ENCODE measurements at places on chromosomes 1 and 21.

- DNase-seq: no peak
Measured at GRCh38 chr1:88877382-88877825, 14.0 kb downstream of the GTF2B start.

DNA sequence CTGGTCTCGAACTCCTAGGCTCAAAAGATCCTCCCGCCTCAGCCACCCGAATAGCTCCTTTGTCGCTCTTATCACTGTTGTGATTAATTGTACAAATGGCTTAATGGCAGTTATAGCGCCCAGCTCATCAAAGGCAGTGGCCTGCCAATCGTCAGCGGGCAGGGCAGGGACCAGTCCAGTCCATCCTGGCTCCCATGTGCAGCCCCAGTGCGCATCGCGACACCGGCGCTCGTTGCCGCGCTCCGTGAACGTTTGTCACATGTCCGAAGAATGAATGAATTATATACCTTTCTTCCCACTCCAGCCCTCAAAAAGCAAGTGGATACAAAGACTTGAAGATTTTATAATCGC is 18.4 kb downstream of the MTX1 start:
- DNase-seq: no peak

- DNase-seq: no peak
Measured at GRCh38 chr1:25744140-25744581, 55.8 kb upstream of the SELENON start.

- no peak for DNase-seq
Measured at GRCh38 chr1:94801919-94802546, 18.1 kb upstream of the SLC44A3 start.

DNA sequence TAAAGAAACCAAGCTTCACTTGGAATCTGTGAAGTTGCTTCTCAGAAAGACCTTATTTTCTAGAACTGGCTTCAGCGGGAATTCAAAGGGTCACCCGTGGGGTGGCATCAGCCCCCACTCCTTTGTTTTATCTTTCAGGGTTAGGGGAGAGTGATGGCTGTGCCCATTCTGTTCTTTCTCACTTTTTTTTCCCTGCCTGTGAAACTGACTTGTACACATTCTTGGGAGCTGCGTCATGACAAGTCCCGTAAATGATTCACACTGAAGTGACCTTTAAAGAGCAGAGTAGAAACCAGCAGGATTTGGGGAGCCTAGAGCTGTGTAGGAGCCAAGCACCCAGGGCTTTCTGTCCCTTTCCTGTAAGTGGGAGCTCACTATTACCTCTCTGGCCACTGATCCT is 43.8 kb downstream of the SLC44A3 start:
- no peak for DNase-seq

- no peak for DNase-seq
Measured at GRCh38 chr1:26482921-26483320, 10.7 kb downstream of the HMGN2 start.

GRCh38 chr1:229768232-229768631 is 142.2 kb downstream of the URB2 start:
- peak; percentile 72 for DNase-seq

- no peak for DNase-seq
Measured at GRCh38 chr1:79430437-79430836, 423.9 kb upstream of the ADGRL4 start.

DNA sequence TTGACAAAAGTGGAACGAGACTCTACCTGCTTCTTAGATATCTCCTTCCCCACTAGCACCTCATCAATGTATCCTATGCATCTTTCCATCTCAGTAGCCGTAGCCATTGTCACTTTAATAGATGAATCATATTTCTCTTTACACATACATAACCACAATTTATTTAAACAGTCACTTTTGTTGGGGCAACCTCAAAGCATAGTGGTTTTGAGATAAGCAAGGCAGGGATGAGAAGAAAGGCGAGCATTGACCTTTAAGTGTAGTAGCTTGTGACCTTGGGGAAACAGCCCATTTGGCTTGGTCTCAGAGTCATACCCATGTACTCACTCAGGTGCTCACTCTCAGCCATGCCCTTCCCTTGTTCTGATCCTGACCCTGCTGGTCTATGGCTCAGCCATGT is 260.1 kb downstream of the C1orf94 start:
- DNase-seq: no peak

DNA sequence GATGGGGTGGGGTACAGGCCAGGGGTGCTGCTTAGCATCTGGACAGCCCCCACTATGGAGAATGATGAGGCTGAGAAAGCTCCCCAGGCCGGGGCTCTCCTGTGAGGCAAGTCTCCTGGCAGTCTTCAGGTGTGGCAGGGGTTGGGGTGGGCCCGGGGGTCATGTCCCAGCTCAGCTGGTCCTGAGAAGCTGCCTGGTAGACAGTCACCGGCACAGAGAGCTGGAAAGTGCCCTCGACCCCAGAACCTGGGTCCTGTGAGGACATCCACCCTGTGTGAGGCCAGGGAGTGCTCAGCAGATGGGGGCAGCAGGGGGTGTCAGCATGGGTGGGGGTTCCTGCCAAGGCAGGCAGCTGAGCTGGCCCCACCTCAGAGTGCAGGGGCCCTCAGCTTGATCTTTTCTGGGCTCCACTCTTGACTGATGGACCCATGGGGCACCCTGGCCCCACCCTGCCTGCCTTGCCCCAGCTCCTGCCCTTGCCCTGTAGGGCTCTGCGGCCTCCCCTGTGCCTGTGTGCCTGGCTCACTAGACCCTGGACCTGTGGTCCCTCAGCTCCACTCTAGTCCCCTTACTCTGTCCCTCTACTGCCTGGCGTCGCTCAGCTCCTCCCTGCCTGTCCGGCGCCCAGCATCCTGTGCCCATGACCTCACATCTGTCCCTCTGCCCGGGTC is 5.8 kb downstream of the IBA57 start:
- DNase-seq: no peak

- no peak for DNase-seq
Measured at GRCh38 chr1:17287130-17287776, 20.7 kb upstream of the PADI4 start.

- no peak for DNase-seq
Measured at GRCh38 chr1:29948581-29948980, 712.3 kb downstream of the PTPRU start.

GRCh38 chr1:239123260-239123659 is 263.1 kb upstream of the CHRM3 start:
- no peak for DNase-seq

GRCh38 chr21:40208948-40209345 is 341.7 kb downstream of the PCP4 start:
- DNase-seq: peak; percentile 92

- DNase-seq: no peak
Measured at GRCh38 chr1:10106756-10107475, 74.2 kb downstream of the UBE4B start.

- no peak for DNase-seq
Measured at GRCh38 chr1:65525266-65526048, 105.0 kb downstream of the LEPR start.

DNA sequence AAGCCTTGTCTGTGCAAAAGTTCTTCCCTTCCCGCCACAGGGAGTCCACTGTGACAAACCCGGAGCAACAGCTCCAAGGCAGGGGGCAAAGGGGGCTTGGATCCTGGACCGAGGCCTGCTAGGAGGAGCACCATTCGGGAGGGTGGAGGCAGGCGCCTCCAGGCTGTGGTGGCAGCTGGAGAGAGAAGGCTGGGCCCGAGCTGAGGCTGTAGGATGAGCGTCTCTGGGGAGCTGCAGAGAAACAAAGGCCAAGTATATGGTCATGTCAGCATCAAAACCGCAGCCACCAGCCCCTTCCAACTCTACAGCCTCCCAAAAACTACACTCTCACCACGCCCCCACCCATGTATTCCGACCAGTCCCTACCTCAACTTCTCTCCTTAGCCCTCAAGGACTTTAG is 579 bp downstream of the SH3BP5L start:
- DNase-seq: no peak

DNA sequence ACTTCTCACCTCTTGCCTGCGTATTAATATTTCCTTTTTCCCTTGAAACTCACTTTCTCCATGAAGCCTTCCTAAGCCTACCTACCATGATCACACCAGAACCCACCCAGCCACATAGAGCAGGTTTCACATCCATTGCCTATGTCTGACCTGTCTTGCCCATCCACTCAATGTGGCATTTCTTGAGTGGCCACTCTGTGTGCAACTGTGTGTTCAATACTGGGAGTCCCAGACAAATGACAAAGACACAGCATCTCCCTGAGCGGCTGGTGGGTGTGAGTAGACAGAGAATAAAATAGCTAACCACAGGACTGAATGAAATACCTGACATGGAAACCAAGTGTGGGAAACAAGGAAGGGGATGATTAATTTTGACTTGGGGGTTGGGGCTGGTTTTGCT is 3.1 kb downstream of the PTGFRN start:
- no peak for DNase-seq

DNA sequence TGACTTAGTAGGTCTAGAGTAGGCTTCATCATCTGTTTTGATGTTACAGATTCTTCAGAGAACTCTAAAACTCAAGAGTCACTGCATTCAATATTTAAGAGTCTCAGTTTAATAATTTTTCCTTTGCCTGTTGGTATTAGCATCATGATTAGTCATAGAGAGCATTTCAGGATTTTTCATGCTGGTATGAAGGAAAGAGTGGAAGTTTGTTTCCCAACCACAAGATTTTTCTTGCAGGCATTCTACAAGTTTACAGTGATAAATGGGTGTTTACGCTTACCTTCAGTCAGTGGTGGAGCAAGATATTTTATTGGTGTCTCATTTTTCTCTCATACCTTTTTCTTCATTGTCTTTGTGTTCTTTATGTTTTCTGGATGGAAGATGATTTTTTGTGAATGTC is 58.4 kb upstream of the MYOCOS start:
- DNase-seq: no peak

GRCh38 chr21:44874240-44874496 is 678 bp upstream of the PTTG1IP start:
- no peak for DNase-seq

DNA sequence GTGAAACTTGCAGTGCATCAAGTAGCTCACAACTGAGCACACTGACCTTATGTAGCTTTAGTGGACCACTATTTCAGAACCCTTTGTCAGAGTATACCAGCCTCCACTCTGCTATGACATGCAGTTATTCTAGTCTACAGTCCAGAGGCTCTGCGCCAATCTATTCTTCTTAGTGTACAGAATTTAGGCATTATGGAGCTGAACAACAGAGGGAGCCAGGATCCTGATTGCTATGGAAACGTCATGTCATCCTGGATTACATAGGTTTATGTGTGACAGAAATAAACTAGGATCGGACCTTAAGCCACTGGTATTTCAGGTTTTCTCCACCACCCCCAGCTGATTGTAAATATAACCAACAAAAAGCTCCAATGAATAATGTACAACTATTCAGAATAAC is 48.1 kb upstream of the EEIG2 start:
- DNase-seq: no peak

DNA sequence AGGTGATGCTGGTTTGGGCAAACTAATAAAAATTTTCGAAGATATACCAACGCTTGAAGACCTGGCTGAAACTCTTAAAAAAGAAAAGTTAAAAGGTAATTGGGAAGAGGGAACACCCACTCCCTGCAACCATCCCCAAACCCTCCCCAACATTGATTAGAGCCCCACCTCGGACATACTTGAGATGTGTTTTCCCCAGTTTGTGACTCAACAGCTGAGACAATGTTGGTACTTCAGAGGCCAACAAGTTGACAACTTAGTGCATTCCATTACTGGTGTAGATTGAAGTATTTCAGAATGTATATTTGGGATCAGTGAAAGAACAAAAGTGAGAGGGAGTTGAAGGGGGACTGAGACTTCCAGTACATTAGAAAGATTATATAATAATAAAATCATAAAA is 5.1 kb downstream of the IFI16 start:
- no peak for DNase-seq

DNA sequence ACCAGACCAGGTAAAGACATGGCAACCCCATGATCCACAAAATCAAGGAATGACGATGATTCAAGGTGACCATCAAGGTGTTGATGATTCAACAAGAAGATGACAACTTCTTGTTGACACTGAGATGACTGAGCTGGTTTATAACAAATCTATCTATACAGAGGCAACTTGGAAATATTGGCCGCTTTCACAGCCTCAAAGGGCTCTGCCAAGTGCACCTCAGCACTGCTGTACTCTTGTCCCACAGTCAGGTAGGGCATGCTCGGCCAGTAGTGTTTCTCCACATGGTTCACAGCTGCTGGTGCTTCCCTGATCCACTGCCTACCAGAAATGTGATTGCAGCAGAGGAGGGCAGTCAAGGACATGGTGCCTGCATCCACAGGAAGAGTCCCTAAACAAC is 125.2 kb upstream of the SYT6 start:
- no peak for DNase-seq

GRCh38 chr1:231781892-231782291 is 155.3 kb downstream of the DISC1 start:
- DNase-seq: no peak

DNA sequence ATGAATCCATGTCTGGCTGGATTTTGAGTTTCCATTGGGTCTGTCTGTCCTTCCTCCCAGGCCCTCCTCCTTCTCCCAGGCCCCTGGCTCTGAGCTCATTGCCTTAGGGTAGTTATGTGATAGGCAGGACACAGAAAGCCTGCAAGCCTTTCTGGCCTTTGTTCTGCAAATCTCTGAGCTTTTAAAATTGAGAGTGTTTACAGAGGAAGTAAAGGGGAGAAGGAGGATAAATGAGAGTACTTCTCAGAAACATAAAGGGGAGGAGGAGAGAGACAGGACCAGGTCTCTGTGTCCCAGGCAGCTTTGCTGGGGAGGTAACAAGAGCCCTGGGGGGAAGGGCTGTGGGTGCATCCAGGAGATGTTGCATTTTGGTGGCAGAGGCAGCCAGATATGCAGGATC is 126.7 kb downstream of the FOXD2 start:
- DNase-seq: no peak

GRCh38 chr1:161743231-161743630 is 6.4 kb upstream of the DUSP12 start:
- DNase-seq: no peak

DNA sequence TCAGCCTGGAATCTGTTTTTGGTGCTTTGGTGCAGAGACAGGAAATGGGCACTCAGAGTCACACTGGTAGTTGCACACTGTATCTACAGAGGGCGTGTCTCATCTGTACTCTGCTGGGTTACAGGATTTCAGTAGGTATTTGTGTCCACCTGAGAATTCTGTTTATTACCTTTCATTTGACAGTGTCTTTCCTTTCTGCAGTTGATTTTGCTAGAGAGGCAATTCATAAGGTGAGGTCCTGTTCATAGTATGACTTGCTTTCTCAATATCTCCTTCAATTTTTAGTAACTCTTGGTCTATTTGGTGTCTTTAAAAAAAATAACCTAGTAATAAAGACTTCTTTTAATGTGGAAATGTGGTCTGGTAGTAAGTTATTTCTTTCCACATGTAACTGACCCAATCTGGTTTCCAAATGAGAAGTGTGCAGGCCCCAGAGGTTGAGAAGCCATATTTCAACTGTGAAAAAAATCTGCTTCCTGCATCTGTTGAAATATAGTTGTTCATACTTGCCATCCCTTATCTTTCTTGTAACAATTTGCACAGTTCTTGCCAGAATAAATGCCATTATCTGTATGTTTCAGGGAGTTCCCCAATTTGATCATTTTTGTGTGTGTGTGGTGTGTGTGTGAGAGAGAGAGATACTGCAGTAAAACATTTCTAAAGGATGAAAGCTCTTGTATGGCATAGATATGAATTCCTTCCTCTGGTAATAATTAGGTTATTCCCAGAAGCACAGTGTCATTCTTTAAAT is 78.4 kb upstream of the DNAJC6 start:
- no peak for DNase-seq
